ENCODE measurements at places on chromosomes 4 and X.

DNA sequence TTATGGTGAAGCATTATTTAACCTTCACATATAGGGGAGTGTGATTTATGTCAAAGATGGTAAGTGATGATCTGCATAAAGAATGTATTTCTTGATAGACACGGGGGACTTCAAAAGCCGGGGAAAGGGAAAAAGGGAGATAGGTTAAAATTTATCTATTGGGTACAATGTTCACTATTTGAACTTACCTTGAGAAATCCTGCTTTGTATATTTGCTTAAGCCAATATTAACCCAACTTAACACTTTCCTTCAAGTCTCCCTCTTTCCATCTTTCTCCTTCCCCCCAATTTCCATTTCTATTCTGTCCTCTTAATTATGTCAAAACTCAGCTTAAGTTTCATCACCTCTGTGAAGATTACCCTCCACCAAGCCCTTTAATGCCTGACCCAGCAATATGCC is 149.0 kb upstream of the ANK2 start:
- DNase-seq: no peak

GRCh38 chrX:17596546-17597205 is 140.6 kb upstream of the SCML1 start:
- DNase-seq: no peak

GRCh38 chr4:76305033-76305687 is 1.4 kb upstream of the STBD1 start:
- DNase-seq: no peak

GRCh38 chrX:111411557-111411956 is 435 bp downstream of the DCX start:
- DNase-seq: no peak

- DNase-seq: no peak
Observed at GRCh38 chr4:184838249-184839074, 12.7 kb upstream of the ACSL1 start.

GRCh38 chr4:130955520-130955919 is 1859.6 kb downstream of the C4orf33 start:
- DNase-seq: no peak

DNA sequence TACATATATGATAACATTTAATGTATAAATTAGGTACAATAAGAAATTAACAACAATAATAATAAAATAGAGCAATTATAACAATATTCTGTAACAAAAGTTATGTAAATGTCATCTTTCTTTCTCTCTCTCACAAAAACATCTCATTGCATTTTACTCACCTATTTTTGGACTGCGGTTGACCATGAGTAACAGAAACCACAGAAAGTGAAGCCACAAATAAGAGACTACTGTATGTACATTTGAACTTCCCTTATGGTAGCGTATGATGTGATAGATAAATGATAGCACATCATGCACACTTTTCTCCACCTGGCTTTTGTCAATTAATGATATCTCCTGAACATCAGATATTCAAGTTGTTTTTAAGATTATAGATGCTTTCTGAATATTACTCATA is 80.5 kb downstream of the HNRNPD start:
- DNase-seq: no peak

DNA sequence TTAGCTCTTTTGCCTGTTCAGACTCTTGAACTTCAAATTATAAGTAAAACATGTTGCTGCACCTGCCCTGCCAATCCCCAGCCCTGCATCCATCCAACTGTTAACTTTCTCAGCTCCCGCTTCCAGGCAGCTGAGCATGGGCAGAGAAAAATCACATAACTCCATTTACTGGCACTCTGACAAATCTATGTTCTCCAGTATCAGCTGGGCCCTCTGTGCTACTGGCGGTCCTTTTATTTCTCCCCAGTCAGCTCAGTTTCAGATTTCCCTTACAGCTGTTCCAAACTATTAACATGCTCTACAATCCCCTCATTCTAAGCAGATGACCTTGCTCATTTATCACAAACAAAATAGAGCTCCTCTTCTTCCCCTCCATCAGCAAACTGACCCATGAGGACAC is 240.4 kb upstream of the TET2 start:
- DNase-seq: no peak

DNA sequence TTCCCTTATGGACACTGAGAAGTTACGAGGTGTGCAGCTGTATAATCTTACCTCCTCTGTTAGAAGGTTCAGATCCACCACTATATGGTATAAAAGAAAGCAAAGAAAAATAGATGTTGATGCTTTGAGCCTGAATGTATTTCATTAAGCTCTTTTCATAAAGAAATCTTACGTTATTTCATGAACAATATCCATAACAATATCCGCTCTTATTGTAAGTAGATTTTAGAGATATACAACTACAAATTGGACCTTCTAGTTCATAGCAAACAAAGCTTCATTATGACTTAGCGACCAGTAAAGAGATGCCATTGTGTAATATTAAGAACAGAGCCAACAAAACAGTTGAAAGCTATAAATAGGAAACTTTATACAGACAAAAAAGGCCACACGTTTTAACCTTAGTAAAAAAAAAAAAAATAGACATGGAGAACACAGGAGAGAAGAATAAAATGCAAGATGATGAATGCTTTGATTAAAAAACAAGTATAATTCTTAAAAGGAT is 203.6 kb downstream of the PDGFC start:
- DNase-seq: no peak

- no peak for DNase-seq
Observed at GRCh38 chr4:20096911-20097310, 154.8 kb upstream of the SLIT2 start.

DNA sequence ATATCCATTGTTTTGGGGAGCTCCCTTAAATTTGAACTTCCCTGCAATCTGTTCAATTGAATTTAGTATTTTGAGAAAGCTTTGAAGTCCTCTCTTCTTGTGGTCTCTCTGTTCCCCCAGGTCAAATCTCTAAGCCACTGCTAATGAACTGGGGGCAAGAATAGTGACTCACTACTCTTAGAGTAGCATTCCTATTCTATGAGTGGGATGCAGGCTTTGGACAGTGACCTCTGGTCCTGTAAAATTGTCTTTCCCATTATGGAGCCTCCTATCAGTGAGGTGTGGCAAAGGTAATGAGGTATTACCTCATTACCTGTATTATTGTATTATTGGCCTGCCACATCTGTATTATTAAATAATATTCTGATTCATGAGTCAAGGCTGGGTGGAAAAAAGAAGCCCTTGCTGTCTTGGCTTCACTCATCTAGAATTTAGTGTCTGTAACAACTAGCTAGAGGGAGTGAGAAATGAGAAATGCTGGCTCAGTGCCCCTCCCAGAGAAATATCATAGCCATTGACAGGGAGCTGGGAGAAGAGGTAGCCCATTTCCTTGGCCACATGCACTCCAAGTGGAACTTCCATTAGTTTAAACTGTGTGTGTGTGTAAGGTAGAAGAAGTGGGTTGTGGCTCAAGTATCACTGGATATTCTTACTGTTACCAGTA is 393.9 kb upstream of the CTSO start:
- no peak for DNase-seq

DNA sequence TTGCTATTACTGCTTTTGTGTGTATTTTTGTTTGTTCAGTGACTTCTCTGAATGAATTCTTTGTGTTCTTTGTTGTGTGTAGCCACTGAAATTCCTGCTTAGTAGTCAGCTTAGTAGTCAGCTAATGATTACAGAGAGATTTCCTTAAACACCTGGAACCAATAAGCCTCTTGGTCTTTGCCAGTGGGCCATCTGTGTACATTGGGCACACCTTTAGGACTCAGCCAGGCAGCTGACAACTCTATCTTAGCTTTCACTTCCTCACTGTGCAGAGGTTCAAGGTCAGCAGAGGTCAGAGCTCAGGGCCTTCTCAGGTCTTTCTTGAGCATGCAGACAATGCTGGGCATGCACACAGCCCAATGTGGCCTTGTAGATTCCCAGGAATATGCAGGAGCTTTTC is 59.3 kb downstream of the RWDD4 start:
- no peak for DNase-seq

Measured in fibroblast of the conjunctiva (primary cell).